Fibroblast of upper back skin (primary cell): ENCODE measurements at places on chromosomes 5 and 9.
A peak's percentile ranks its signal among the peaks of the same experiment; 100 is the strongest.

DNA sequence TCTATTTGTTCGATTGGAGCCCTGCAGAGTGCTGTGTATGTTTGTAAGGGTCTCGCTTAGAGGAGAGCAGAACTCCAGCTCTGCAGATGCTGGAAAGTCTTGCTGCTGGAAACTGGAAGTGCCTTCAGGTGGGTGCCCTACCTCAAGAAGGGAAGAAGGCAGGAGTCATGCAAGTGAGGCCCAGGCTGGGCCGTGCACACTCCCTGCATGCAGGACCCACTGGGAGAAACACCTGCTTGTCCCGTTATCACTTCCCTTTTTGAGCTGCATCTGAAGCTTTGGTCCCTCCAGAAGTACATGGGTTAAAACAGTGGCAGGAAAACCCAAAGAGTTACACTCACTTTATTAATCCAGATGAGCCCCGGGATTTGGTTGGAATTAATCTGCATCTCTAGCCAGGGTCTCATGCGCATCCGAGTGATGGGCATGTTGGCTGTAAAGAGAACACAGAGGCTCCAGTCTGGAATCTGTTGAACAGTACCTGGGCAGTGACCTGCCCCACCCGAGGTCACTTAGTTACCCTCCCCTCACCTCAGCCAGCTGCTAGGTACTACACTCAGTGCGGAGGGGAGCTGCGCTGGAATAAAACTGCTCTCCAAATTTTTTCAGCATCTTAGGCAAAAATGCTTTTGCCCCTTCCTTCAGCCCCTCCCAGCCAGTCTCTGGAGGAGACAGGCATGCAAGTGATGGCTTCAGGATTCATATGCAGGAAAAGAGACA, 1.4 kb downstream of the IRF1 start:
- DNase-seq, result no peak

DNA sequence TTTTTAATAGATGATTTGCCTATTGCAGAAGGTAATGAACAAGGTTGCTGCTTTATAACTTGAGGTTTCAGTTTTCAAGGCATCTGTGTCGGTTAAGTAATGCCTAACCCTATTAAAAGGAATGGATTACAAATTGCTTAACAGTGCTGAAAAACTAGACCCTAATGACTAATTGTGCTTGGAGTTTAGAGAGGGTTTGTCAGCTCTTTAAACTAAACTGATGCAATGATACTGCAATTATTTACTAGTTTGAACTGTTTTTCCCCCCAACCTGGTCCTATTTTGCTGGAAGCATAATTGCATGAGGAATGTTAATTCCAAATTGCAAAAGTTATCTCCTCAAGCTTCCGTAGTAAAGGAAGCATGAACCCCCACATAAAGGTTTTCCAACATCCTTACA, 39.3 kb upstream of the TLX3 start:
- DNase-seq, result peak; percentile 87

- DNase-seq, result no peak
These were observed 90.3 kb upstream of the SARDH start for GRCh38 chr9:133828338-133828997.

GRCh38 chr5:102765350-102765749, 10.2 kb downstream of the PAM start:
- DNase-seq, result no peak

GRCh38 chr5:154701181-154701580, 54.0 kb upstream of the LARP1 start:
- no peak for DNase-seq

GRCh38 chr9:88782931-88783710, 208.1 kb upstream of the S1PR3 start:
- peak; percentile 81 for DNase-seq

GRCh38 chr5:73280821-73281746, 108.1 kb downstream of the TMEM174 start:
- DNase-seq, result peak; percentile 86

DNA sequence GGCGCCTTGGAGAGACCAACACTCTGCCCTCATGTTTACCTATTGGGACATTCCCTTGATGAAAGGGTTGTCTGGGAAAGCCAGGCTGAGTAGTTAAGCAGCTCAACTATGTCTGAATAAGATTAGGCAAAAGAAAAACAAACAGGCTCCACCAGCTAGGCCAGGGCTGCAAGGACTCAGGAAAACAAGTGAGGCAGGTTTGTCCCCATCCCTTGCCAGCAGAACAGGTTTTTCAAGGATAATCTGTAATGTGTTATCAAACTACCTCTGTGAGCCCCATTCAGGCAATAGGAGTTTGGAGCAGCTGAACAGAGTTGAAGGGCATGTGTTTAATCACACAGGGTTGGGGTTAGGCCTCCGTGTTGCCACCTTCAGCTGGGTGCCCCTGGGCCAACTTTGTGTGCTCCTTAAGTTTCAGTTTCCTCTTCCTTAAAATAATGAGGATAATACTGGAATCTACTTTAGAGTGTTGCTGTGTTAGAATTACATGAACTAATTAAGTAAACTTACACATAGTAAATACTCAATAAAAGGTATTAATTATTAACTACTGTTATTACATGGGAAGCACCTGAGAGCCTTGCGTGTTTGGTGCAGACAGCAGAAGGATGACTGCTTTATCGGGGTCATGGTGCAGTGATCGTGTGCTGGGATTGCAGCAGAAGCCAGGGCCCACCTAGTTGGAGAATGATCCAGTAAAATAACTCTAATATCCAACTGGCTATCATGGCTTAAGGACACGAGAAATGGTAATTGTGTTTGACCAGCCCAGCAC, 72.1 kb upstream of the ATP10B start:
- no peak for DNase-seq

DNA sequence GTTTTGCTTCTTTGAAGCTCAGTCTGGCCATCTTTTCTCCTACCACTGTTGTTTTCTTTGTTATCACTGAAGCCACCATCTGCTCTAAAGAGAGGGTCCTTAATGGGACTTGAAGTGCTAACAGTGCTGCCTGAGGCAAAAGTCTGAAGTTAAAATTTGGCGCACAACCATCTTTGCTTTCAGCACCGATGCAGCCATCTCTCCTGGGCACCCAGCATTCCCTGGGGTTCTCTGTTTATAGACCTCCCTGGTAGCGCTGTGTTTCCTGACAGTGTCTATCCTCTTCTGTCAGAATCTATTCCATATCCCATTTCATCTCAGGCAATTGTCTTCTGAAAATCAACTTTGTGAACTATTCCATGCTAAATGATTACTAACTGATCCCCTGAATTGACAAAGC, 491.5 kb upstream of the MPDZ start:
- DNase-seq, result no peak

- DNase-seq, result no peak
These were observed 116.6 kb upstream of the VCAN start for GRCh38 chr5:83354958-83355357.

DNA sequence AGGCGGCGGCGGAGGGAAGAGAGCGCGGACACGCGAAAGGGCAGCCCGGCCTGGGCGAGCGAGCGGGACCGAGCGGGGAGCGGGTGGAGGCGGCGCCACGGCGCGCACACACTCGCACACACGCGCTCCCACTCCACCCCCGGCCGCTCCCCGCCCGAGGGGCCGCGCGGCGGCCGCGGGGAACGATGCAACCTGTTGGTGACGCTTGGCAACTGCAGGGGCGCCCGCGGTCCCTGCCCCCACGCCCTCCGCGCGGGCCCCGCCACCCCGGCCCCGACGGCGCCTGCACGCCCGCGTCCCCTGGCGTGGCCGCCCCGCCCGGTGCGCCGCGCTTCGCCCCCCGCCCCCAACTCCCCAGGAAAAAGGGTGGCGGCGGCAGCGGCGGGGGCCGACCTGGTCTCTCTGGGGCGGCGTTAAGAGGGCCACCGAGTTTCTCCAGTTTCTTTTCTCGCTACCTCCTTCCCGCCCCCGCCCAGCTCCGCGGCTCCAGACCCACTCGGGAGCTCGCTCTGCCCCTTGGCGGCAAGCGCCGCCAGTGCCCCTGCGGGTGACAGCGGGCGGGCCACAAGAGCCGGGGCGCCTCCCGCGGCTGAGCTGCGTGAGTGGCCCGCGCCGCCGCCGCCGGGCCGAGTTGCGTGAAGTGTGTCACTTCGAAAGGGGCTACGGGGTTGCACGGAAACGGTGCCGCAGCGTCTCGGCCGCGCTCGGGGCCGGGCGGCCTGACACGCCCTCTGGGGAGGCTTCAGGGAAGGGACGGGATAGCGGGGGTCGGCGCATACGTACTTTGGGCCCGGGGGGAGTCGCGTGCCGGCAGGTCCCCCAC, at the start of gene NR3C1:
Gene NR3C1, minus strand, starts transcription at position 94 of the 823 bp plus-strand sequence. CDS start 2,847 bp downstream, outside the sequence.
- DNase-seq, result peak; percentile 87

DNA sequence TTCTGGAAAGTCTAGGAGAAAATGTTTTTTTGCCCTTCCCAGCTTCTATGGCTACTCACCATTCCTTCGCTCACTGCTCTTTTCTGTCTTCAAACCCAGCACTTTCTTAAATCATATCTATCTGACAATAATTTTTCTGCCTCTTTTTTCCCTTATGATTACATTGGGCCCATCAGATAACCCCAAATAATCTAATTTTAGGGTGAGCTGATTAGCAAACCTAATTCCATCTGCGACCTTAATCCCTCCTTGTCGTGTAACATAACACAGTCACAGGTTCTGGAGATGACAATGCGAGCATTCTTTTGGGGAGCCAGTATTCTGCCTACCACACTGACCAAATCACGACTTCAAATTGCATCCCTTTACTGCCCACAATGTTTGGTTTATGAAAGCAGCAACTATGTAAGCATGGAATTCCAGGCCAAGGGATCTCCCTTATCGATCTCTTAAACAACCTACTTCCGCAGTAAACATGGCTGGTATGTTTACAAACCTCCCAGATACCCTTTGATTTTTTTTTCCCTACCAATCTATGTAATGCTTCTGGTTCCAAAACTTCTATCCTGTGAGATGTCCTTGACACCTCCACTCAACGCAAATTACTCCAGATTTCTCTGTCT, 2122.2 kb downstream of the MAT2B start:
- DNase-seq, result no peak
